ENCODE measurements at places on chromosomes 2 and 18.

DNA sequence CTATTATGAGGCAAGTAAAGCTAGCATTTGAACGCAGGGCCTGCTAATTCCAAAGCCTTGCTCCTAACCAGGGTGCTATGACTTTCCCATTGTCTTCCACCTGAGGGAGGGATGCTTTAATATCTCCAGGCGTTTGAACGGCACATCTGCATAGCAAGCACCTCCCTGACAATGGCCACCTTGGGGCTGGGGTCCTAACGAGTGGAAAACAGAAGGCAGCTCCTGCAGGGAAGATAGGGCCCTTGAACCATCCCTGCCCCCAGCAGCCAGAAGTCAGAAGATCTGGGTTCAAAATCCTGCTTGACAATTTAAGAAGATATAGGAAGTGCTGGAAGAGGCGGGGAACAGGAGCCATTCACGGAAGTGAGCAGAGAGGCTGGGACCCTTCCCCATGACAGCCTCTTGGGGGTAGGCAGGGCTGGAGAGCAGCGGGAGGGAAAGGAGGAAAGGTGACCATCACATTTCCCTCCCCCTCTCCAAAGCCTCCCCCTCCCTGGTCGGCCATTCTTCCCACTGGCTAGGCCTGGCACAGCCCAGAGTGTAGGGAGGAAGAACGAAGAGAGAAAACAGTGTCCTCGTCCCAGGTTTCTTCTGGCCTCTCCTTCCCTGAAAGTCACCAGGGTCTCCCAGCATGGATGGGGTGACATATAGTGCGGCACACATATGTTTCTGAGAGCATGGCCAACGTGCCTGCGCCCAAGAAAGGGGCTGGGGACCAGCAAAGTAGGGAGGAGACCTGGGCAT lies 73.5 kb downstream of the EMX1 start:
- DNase-seq = no peak

DNA sequence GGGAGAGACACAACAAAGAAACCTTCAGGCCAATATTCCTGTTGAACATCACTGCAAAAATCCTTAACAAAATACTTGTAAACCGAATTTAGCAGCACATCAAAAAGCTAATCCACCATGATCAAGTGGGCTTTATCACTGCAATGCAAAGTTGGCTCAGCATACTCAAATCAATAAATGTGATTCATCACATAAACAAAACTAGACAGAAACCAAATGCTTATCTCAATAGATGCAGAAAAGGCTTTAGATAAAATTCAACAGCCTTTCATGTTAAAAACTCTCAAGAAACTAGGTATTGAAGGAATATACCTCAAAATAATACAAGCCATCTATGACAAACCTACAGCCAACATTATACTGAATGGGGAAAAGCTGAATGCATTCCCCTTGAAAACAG lies 20.6 kb downstream of the GTF2A1L start:
- DNase-seq = no peak

DNA sequence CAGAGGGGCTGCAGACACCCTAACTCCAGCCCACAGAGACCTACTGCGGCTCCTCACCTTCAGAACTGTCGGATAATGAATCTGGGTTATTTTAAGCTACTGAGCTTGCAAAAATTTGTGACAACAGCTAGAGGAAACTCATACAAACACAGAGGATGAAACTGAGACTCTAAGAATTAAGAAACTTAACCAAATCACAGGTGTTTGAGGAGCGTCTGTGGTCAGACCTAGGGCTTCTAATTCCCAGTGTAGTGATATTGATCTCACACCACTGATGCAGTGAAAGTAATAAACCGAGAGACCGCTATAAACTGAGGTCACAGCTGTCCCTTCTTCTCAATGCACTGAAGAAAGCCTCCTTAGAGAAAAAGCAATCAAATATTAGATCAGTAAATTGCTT lies 110.1 kb downstream of the RGPD3 start:
- DNase-seq = no peak

- DNase-seq = no peak
Measured at GRCh38 chr2:120037995-120038541, 25.2 kb downstream of the EPB41L5 start.

DNA sequence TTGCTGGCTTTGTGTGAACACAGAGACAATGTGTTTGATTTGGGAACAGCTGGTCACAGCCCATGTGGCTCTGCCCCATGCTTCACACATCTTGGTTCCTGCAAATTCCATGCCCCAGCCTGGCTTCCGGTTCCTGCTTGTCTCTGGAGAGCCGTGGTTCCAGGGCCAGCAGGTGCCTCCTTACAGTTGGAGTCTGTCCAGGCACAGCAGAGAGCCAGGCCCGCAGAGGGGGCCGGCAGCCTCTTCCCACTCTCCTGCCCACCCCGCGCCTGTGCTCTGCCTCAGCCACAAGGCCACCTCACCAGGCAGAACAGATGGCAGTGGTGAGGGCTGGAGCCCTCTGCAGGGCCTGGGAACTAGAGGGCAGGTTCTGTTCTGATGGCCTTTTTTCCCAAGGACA lies 81.5 kb downstream of the LDLRAD4 start:
- DNase-seq = no peak

DNA sequence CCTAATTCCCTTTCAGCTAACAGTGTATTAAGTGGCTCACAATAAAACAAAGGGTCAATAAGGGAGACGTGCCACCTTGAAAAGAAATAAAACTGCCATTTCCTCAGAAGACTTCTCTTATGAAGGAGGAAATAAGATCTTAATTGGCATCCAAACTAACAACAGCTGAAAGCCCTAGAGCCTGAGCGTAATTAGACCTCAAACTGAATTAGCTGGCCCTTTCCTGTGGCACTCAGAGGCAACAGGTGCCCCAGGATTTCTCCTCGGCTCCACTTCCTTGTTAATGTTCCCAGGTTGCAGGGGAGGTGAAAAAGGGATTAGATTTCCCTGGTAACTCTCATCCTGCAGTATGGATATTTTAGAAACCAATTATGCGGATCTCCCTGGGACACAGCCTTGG lies 804.3 kb downstream of the DCDC2C start:
- DNase-seq = no peak

- DNase-seq = no peak
Measured at GRCh38 chr2:164599954-164600589, 21.2 kb downstream of the GRB14 start.

- DNase-seq = no peak
Measured at GRCh38 chr18:3836483-3837335, 386.7 kb downstream of the TGIF1 start.

DNA sequence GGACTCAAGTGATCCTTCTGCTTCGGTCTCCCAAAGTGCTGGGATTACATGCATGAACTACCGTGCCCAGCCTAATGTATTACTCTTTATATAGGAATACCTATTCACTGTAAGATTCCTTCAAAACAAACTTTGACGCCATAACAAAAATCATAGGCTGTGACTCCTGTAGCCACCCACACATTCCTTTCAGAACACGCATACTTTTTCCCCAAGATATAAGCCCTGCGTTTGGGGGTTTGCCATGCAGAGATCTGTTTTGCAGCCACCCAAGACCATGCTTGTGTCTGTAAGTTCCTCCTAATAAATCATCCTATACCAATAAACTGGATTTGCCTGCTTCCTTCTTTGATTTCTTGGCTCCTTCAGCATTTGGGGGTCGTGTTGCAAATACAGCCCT lies 46.0 kb upstream of the STON1 start:
- no peak for DNase-seq

DNA sequence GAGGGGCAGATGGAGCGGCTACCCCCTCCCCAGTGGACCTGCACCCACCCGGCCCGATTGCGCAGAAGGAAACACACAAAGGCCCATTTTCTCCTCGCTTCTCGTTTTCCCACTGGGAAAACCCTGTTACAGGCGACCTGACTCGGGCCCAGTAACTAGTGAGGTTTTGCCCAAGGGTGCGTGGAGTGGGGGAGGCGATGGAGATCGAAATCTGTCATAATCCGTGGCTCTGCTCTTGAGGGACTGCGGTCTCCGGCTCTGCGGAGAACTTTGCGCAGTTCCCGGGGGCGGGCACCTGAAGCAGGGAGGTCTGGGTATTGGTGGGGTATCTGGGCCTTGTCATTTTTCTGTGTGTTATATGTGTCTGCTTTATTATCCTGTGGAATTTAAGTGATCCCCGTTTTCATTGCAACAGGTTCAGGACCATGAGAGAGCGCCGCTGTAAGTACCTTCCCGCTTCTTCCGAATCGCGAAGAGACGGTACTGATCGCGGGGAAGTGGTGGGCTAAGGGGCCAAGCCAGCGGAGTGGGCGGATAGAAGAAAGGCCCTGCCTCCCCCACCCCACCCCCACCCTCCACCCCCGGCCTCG lies 4.0 kb upstream of the HOXD4 start:
- DNase-seq = no peak

GRCh38 chr2:206556357-206556949 lies 85.8 kb upstream of the FAM237A start:
- DNase-seq = no peak

DNA sequence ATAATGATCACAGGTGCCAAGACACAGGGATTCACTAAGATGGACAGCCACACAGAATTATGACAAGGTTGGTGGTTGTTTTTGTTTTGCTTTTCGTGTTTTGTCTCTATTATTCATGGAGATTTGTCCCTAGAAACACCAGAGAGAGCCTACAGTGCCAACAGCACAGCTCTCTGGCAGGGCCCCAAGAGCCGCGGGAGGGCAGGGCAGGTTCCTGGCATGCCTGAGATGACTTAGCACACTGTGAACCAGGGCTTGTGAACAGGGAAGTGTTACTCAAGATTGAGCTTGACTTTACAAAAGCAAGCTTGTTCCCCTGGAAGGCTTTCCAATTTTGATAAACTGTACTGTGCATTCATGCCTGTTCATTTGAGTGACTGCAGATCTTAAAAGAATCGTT lies 437.4 kb upstream of the SALL3 start:
- no peak for DNase-seq

DNA sequence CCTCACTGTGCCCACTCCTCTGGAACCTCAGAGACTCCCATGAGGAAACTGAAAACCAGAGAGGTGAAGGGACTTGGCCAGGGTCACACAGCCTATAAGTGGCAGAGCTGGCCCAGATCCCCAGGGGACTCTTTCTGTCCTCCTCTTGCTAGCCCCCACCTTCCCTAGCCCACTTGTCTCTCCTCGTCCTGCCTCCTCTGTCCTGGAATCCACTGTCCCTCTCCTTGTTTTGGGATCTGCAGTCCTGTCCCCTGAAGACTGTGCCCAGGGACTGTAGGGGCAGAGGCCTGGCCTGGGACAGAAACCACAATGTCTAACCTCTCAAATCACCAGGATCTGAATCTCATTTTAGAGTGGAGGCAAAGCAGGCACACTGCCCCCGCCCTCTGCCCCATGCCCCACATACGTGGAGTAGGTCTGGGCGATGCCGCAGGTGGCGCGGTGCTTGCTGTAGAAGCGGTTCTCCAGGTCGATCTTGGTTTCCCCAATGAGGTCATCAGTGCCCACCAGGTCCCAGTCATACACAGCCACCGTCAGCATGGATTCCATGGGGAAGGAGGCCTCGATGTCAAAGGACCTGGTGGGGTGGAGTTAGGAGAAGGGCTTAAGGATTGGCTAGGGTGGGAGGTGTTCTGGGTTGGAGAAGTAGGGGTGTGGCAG lies 12.5 kb downstream of the OTOF start:
- DNase-seq = no peak

DNA sequence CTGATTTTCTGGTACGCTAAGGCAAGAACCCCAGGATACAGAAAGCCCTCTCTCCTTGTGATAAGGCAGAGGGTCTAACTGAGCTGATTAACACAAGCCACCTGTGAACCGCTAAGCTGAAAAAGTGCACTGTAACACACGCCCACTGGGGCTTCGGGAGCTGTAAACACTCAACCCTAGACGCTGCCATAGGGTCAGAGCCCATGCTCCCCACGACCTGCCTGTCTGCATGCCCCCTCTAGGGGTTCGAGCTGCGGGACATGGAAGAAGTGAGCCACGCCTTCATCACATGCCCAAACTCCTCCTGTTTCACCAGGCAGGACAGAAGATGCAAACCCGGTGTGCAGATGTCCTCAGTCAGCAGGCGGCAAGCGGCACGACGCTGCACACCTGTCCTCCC lies 173.9 kb upstream of the RAB12 start:
- no peak for DNase-seq

- DNase-seq = peak; percentile 59
Measured at GRCh38 chr18:61876899-61877298, 15.9 kb downstream of the RNF152 start.

Data from posterior cingulate gyrus (tissue), 11 donors.